ENCODE measurements at places on chromosomes 7 and 10.

- DNase-seq: peak; percentile 32
Measured at GRCh38 chr7:19932549-19933249, 159.3 kb upstream of the TMEM196 start.

GRCh38 chr7:99083068-99083651 is 60.7 kb downstream of the SMURF1 start:
- no peak for DNase-seq

GRCh38 chr10:119517235-119518141 is 25.0 kb downstream of the RGS10 start:
- DNase-seq: no peak

- peak; percentile 22 for DNase-seq
Measured at GRCh38 chr10:132407243-132407746, 10.3 kb downstream of the PWWP2B start.

GRCh38 chr7:115827305-115828045 is 203.1 kb downstream of the TFEC start:
- DNase-seq: no peak

GRCh38 chr7:82017334-82017943 is 247.6 kb upstream of the HGF start:
- DNase-seq: no peak

- no peak for DNase-seq
Measured at GRCh38 chr10:117294039-117294645, 53.2 kb downstream of the SLC18A2 start.

- no peak for DNase-seq
Measured at GRCh38 chr7:116687801-116688201, 15.8 kb downstream of the MET start.

DNA sequence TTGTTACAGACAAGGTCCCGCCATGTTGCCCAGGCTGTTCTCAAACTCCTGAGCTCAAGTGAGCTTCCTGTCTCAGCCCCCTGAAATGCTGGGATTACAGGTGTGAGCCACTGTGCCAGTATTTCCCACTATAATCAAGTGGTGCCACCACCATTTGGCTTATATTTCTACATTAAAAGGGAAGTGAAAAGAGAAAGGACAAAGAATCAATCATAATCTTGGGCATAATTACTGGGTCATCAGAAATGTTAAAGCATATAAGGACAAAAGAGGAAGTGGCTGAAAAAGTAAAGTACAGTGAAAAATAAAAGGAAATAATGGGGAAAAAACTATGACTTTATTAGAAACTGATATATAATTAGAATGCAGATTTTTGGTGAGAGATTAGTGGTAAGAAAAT is 25.7 kb upstream of the ENTPD1 start:
- no peak for DNase-seq

GRCh38 chr10:123569436-123570035 is 96.6 kb upstream of the GPR26 start:
- DNase-seq: no peak

DNA sequence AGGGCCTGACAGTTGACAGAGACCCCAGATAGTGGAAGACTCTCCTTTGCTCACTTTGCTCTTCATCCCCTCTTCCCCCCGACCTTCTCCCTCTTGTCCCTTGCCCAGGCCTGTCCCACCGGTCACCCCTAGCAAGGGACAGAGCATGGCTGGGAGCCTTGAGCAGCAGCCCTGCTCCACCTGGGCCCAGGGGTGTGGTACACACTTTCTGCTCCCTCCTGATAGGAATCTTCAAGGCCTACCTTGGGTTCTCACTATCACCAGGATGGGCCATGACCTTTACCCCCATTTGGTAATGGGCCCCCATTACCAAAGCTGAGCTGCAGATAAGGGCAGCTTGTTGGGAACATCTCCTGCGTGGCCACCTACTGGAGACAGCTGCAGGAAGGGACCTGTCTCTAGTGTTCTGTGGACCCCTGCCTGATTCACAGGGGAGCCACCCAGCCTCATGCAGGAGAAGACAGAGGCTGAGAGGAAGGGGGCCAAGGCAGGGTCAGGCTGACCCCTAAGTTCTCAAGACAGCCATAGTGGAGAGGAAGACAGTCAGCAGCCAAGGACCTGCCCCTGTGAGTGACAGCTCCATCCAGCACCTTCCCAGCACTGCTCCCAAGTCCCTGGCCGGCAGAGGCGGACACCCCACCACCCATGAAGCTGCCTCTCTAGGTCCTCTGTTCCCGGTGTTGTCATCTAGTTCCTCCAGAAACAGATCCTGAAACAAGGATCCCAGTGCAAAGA is 913 bp upstream of the NPC1L1 start:
- no peak for DNase-seq

- peak; percentile 85 for DNase-seq
Measured at GRCh38 chr7:8290645-8291308, 28.8 kb upstream of the ICA1 start.

- DNase-seq: no peak
Measured at GRCh38 chr7:18550574-18550973, 55.0 kb downstream of the HDAC9 start.

GRCh38 chr10:80452069-80452468 is 2.0 kb upstream of the TSPAN14 start:
- no peak for DNase-seq

DNA sequence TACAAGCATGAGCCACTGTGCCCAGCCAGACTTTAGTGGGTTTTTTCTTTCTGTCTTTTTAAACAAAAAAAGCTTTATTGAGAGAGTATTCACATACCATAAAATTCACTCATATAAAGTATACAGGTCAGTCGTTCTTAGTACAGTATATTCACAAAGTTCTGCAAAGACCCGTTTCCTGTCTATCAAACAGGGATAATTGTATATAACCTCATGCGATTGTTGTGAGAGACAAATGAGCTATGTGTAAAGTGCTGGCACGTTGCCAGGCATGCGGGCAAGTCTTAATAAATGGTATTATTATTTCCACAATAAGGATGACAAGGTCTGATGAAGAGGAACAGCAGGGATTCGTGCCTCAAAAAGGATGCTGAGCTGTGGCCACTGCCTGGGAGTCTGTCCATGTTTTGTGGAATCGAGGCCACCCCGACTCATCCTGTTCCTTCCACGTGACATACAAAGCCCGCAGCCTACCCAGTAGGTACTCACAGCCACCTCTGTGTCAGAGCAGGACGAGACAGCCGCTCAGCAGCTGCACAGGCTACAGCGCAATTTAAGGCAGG is 51.6 kb downstream of the SMKR1 start:
- peak; percentile 73 for DNase-seq

DNA sequence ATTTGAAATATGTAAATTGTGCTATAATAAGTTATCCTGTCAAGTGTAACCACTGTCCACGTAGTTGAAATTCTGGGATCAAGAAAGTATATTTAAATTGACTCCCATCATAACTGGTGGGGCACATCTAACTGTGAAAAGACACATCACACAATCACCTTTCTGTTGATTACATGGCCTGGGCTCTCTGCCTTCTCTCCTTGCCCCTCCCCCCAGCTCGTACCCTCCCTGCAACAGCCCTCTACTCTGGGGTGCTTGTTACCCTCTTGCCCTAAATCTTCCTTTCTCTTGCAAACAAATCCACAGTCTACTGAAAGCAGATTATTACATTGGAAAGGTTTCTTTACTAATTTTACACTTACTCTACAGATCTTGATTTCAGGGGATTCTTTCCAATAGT is 56.3 kb downstream of the CCDC186 start:
- no peak for DNase-seq

DNA sequence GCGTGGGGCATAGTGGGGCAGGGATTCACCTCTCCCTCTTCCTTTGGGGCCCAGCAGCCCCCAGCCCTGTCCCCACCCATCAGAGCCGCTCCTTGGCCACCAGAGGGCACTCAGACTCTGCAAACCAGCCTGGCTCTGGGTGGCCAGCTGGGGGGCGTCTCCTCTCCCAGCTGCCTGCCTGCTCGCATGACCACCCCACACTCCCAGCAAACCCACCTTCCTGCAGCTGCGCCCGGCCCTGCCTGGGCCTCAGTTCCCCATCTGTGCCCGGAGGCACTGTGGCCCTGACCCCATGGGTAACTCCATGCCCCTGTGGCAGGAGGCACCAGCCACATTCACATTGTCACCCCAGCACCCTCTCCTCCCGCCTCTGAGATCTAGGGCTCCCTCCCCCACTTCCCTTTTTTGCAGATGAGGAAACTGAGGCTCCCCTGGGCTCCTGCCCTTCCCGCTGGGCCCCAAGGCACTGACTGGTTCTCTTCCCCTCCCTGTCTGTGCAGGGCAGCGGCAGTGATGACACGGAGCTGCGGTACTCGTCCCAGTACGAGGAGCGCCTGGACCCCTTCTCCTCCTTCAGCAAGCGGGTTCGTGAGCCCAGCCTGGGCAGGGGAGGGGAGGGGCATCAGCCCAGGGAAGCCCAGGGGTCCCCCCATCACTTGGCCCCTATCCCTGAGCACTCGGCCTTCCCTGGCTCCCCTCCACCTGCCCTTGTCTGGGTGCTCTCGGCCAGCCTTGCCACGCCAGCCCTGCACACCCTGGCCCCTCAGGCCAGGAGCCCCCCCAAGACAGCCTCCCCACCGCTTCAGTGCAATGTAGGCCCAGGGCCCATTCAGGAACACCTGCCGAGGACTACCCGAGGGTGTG is 6.9 kb upstream of the SH2B2 start:
- peak; percentile 10 for DNase-seq

GRCh38 chr10:123187781-123188180 is 33.6 kb downstream of the BUB3 start:
- DNase-seq: no peak

Data from NCI-H774 (cell line).